Tibial nerve (tissue), 4 donors: ENCODE measurements at places on chromosomes 16 and 17.

- no peak for DNase-seq
Observed at GRCh38 chr16:31487720-31488467, 5.0 kb downstream of the SLC5A2 start.

DNA sequence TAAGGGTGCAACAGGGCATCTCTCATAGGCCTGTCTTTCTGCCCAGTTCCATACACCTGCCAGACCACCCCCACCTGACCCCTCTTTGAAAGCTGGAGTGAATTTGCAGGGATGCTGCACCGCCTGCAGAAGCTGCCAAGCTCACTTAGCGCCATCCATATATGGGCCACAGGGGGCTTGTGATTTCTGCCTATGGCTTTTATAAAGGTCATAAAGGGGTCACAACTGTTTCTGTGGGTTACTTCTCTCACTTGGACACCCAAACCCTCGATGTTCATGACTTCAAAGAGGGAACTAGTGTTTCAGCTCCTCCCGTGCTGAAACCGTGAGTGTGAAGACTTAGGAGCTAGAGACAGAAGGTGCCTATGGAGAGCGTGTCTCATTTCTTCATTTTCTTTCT lies 23.9 kb upstream of the MEAK7 start:
- no peak for DNase-seq

- peak; percentile 97 for DNase-seq
Observed at GRCh38 chr17:75589012-75589918, 1.7 kb downstream of the MYO15B start.

DNA sequence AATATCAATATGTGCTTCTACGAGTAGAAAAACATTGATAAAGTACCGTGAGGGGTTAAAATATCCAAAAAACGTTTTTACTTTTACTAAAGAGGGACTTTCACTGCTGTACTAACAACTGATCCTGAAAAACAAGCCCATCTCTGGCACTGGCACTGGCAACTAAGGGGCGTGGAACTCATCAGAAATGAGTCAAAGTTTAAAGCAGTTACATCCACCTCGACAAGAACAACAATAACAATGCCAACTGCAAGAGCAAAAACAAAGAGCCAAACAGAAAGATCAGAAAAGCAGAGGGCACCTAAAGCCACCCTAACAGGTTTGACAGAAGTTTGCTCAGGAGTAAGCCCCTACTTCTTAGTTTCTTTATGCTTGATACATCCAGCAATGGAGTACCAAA lies 13.1 kb downstream of the MBTPS1 start:
- DNase-seq = no peak

GRCh38 chr17:66978514-66979061 lies 14.1 kb downstream of the CACNG4 start:
- no peak for DNase-seq
